ENCODE measurements at places on chromosomes 3 and 15. TPM values are rescaled to one million over a fixed set of nuclear protein-coding genes. Genes with fewer than 3 reads are reported as not detected.

Gene HTR3E
- total RNA-seq: not detected

Gene ANKUB1
- 1.3 TPM for total RNA-seq

Gene MYO5C
- 8.9 TPM for total RNA-seq

Gene ATP10A
- 0.21 TPM for total RNA-seq

Gene CELF6
- 0.24 TPM for total RNA-seq

Gene SLC22A14
- under 0.01 TPM for total RNA-seq

Gene PYGO1
- 1.4 TPM for total RNA-seq

Gene WDR72
- under 0.01 TPM for total RNA-seq

Gene HDC
- not detected for total RNA-seq

Gene SYNM
- 0.21 TPM for total RNA-seq

Gene PLA2G4D
- under 0.01 TPM for total RNA-seq

Gene ZNF80
- not detected for total RNA-seq

Gene LRRC2
- total RNA-seq: under 0.01 TPM

Gene SLC28A1
- total RNA-seq: not detected

Gene EBLN2
- 2.7 TPM for total RNA-seq

Gene CFAP92
- total RNA-seq: 0.43 TPM

Gene SKOR1
- not detected for total RNA-seq

Gene GOLGA8N
- 2.8 TPM for total RNA-seq

Gene TTC23
- total RNA-seq: 16.2 TPM

Gene GRIP2
- not detected for total RNA-seq

Gene CAV3
- not detected for total RNA-seq

Gene PAQR5
- total RNA-seq: 14.5 TPM

Gene NUSAP1
- total RNA-seq: 3.6 TPM

Gene DUOX1
- total RNA-seq: 34.3 TPM

Gene SEC61A1
- total RNA-seq: 177 TPM

Gene NTRK3
- under 0.01 TPM for total RNA-seq

Gene GPR62
- total RNA-seq: not detected

Gene ESYT3
- 0.43 TPM for total RNA-seq

Gene NR2E3
- not detected for total RNA-seq

Gene GOLGA8J
- total RNA-seq: not detected

Gene GOLGA8Q
- 0.64 TPM for total RNA-seq

Gene RTP4
- total RNA-seq: not detected

Gene ZMYND10
- total RNA-seq: 0.24 TPM

Gene GATM
- total RNA-seq: 2.6 TPM

Gene AAGAB
- 64.6 TPM for total RNA-seq

Gene MYH15
- under 0.01 TPM for total RNA-seq

Gene DPPA2
- total RNA-seq: not detected

Gene CEP19
- total RNA-seq: 1.9 TPM

Gene CYP1A1
- total RNA-seq: 3.4 TPM

Gene H1-8
- not detected for total RNA-seq

Gene ATP6V1A
- 70.1 TPM for total RNA-seq

Gene MUC4
- total RNA-seq: 0.72 TPM

Gene ALDH1L1
- 0.72 TPM for total RNA-seq

Measured in tracheal epithelial cell (primary cell).